ENCODE measurements at places on chromosomes 4 and X. TPM values are rescaled to one million over a fixed set of nuclear protein-coding genes. Genes with fewer than 3 reads are reported as not detected.

Gene NWD2
- not detected for total RNA-seq

Gene DSPP
- total RNA-seq = not detected

Gene ATG4A
- total RNA-seq = 33.0 TPM

Gene MAGEC1
- not detected for total RNA-seq

Gene SERTM2
- not detected for total RNA-seq

Gene REELD1
- total RNA-seq = not detected
